Activated CD4-positive, alpha-beta T cell treated with anti-CD3 and anti-CD28 coated beads, Interleukin-2, amount 10 ng/mL, durations not matched to agents 24 days and 14 days (primary cell): ENCODE measurements at places on chromosomes 16 and 17. TPM values are rescaled to one million over a fixed set of nuclear protein-coding genes. Genes with fewer than 3 reads are reported as not detected.
A peak's percentile ranks its signal among the peaks of the same experiment; 100 is the strongest.

LONP2 gene
- 57.3 and 58.9 TPM in 2 replicates for total RNA-seq

CALB2 gene
- total RNA-seq: not detected in 2 replicates

DNA sequence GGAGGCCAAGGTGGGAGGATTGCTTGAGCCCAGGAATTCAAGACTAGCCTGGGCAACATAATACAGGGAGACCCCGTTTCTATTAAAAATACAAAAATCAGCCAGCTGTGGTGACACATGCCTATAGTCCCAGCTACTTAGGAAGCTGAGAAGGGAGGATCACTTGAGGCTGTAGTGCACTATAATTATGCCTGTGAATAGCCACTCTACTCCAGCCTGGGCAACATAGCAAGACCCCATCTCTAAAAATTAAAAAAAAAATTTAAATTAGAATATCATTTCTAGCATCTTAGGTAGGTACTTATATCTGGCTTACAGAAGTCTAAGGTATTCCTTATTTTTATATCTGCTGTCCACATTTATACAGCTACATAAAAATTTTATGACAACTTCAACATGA lies 7.5 kb upstream of the SMG8 start:
- DNase-seq: no peak

- no peak for DNase-seq
Observed at GRCh38 chr17:77810536-77810935, 148.0 kb upstream of the TNRC6C start.

NT5M gene
- total RNA-seq: 7.1 and 8.1 TPM in 2 replicates

IGSF6 gene
- total RNA-seq: not detected in 2 replicates

- DNase-seq: no peak
Observed at GRCh38 chr17:46787478-46787877, 31.0 kb downstream of the WNT3 start.

DNA sequence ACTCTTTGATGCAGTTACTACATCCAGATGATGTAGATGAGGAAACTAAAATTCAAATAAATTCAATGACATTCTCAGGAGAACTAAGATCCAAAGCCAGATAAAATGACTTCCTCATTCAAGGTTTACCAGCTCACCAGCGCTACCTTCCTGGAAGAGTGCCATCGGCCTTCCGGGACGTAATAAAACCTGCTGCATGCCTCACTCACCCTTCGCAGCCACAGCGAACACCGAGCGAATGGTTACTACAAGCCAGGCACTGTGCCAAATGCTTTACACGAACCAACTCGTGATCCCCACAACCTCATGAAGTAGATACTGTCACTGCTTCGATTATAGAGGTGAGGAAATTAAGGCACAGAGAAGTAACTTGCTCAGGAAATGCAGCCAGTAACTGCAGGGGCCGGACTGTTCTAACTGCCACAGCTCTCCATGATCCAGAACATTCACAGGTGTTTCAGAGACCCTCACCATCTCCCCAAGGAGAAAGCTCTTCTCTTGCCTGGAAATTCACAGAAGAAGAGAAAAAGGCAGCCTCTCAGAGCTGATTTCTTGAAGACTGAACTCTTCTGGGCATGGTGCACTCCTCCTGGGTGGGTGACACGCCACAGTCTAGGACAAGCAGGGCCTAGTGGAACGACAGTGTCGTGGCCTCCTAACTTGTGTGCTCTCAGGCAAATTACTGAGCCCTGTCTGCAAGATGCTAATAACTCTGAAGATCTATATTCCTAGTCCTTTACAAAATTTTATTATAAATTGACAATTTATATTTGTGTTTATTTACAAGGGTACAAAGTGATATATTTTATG lies 46.8 kb downstream of the HIC1 start:
- peak; percentile 77 for DNase-seq

DNA sequence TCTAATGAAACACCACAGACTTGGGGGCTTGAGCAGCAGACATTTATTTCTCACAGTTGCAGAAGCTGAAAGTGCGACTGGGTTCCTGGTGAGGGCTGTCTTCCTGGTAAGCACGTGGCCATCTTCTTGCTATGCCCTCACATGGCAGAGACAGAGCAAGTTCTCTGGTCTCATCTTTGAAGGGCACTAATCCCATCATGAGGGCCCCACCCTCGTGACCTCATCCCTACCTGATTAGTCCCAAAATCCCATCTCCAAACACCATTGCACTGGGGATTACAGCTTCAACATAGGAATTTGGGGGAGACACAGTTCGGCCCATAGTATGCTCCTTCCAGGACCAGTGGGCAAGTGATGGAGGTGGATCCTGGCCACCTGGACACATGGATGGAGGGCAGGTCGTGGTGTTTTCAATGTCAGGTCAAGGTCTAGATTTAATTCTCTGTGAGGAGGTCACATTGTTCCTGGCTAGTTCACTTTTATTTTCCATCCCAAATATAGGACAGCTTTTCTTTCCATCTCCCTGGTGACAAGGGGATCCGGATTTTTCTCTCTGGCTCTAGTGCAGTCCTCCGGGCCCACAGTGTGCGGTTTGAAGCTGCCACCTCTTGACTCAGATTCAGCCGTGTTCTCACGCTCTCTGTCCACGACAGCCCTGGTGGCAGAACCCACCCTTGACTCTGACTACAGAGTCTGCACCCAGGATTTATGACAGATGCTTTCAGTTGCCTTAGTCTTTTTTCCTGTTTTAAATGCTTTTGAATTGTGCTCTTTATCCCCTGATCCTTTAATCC lies 160.5 kb upstream of the NOL11 start:
- DNase-seq: no peak

CACNG1 gene
- not detected in 2 replicates for total RNA-seq

DNA sequence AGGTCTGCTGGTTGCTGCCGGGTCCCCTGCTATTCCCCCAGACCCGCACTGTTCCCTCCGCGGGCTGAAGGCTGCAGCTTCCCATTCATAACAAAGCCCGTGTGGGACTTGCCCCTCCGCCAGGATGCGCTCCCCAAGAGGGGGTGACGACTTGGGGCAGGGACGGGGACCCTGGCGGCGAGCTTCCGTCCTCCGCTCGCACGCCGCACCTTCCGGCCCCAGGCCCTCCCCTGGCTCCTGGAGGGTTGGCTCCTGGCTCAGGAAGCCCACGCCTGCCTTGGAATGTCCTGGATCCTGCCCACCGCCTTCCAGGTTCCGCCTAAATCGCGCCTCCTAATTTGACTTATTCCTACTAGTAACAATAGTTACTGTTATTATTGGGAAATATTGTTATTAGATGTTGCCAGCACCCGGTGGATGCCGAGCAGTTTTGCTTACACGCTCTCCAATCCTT lies 1.1 kb upstream of the TFAP4 start:
- peak; percentile 83 for DNase-seq

DNA sequence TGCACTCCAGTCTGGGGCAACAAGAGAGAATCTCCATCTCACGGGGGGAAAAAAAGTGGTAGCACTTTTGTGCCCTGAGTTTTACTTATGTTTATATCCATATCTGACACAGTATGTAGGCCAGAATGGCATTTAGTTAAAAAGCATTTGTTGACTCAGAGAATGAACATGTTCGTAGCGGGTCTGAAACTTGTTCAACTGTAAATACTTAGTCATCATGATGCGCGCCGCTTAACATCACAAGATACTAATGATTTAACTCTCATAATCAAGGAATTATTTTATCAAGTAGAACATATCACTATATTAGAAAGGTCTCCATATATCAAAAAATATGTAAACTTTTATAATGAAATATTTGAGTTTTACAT lies 55.3 kb upstream of the ITGA2B start:
- DNase-seq: no peak

DNA sequence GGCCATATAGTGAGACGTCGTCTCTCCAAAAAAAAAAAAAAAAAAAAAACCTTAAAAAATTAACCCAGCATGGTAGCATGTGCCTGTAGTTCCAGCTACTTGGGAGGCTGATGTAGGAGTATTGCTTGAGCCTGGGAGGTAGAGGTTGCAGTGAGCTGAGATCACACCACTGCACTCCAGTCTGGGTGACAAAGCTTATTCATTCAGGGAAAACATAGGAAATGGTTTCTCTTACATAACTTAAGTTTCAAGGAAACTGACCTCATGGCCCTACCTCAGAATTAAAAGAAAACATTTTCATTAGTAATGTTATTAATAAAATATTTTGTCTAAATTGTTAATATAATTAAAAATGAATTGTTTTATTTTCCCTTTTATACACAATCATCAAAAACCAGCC lies 31.4 kb downstream of the COG1 start:
- no peak for DNase-seq

DNA sequence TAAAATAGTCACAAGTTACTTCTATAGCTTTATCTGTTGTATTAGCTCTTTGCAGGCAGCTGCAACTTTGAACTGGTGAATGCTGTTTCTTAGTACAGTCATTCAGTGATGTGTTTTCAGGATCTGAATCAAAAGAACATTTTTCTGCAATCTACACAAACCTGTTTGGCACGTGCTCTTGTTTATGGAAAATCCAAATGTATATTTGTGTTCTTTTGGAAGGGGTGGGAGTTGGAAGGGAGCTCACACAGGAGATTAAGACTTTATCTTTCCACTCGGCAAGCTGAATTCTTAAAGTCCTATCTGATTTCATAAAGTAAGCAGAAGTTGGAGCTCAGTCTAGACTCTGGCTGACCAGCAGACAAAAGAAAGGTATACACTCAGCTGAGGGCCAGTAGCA lies 300.2 kb downstream of the MAP2K6 start:
- no peak for DNase-seq

DNA sequence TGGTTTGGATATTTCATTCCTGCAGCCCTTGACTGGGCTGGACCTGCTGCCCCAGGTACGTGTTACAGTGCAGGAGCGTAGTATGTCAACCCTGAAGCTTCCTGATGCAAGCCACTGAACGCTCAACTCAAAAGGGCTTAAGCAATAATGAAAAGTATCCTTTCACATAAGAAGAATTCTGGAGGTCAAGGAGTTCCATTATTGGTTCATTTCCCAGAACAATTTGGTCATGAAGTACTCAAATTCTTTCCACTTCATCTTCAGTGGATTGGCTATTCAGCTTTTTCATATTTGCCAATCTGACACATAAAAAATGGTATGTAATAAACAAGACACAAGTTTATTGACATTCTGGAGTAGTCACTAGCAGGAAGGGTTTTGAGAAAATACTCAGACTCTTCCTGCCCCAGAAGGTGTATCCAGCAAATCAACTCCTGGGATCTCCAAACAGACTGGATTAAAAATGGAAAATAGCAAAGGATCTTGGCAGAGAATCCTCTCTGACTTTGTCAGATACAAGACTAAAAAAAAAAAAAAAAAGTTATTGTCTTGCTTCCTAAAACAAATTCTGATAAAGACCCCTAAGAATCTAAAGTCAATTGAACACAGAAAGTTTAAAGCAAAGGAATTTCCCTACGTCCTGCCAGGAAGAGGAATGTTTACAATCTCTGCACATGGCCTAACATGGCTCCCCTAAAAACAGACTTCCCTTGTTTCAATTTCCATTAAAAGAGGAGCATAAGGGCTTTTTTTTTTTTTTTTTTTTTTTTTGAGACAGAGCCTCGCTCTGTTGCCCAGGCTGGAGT lies 37.5 kb upstream of the WSB1 start:
- no peak for DNase-seq

MT3 gene
- 5.9 and 9.3 TPM in 2 replicates for total RNA-seq

TIMP2 gene
- total RNA-seq: 0.54 and 0.64 TPM in 2 replicates

DNA sequence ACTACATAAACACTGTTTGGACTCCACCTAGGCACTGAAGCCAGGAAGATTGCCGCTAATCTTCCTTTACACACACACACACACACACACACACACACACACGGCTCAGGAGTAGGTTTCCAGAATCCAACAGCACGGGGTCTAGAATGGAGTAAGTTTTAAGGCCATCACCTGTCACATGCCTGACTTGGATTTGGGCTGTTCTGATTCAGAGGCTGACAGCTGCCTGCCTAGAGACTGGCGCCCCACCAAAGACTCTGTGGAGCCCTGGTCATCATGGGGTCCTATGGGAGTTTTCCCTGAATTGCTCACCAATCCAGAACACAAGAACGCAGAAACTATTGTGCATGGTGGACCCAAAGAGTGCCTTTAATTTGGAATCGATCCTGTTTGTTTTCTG lies 10.9 kb downstream of the CDRT4 start:
- DNase-seq: no peak

CEP295NL gene
- total RNA-seq: 0.56 TPM in 1 of 2 replicates, not detected in the other

DNA sequence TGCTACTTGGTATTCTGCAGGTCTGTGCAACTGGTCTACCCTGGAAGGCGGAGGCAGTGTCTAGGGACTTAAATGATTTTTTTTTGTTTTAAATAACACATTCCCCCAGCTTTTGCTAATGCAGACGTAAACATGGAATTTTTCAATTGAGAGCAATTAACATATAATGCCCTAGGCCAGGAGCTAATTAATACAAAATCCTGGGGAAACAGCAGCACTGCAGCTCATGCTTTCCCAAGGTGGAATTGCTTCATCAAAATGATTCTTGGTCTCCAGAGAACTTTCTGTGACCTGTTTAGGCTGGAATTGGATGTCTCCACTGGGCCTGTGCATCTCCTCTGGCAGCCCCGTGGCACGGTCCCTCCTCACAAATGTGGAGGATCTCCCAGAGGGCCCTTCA lies 50.6 kb downstream of the SHISA9 start:
- DNase-seq: no peak

NUDT7 gene
- total RNA-seq: 4.0 TPM in 2 replicates

KCNJ12 gene
- not detected in 2 replicates for total RNA-seq

- DNase-seq: peak; percentile 60
Observed at GRCh38 chr16:22262460-22262859, 34.7 kb upstream of the POLR3E start.

GRCh38 chr17:19656851-19657581 lies 8.5 kb downstream of the ALDH3A2 start:
- no peak for DNase-seq

DNA sequence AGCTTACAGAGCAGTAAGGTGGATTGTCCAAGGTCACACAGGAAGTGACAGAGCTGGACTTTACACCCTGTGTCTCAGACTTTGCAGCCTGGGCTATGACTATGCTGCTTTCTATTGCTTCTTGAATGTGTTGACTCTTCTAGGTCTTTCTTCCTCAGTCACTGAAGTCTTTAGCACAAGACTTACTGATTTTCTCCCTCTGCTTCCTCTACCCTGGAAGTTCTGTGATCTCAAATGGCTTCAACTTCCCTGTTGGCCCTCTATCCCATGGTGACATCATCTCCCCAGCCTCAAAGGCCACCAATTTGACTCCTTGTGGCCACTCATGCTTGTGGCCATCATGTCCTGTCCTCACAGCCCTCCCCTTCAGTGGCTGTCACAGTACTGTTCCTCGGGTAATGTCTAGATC lies 181.3 kb downstream of the HS3ST3A1 start:
- DNase-seq: no peak

ALDOC gene
- total RNA-seq: 70.2 and 72.9 TPM in 2 replicates

DNA sequence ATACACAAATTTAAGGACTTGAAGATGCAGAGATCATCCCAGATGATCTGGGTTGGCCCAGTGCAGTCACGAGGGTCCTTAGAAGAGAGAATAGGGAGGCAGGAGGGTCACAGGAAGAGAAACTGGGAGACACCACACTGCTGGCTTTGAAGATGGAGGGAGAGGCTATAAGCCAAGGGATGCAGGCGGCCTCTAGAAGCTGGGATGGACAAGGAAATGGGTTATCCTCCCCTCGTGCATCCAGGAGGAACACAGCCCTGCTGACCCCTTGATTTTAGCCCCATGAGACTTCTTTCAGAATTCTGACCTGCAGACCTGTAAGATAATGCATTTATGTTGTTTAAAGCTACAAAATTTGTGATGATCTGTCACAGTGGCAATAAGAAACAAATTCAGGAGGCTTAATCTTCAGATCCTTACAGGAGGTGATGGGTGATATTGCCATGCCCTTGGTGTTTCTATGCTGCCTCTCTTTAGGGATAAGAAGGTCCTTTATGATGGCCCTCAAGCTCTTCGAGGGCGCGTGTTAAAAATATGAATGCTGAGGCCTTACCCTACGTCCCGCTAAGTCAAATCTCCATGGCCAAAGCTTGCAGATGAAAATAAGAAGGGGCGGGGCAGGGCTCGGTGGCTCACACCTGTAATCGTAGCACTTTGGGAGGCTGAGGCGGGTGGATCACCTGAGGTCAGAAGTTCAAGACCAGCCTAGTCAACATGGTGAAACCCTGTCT lies 1.5 kb upstream of the PRM2 start:
- DNase-seq: no peak
